ENCODE measurements at places on chromosomes 5 and 9. TPM values are rescaled to one million over a fixed set of nuclear protein-coding genes. Genes with fewer than 3 reads are reported as not detected.

DNA sequence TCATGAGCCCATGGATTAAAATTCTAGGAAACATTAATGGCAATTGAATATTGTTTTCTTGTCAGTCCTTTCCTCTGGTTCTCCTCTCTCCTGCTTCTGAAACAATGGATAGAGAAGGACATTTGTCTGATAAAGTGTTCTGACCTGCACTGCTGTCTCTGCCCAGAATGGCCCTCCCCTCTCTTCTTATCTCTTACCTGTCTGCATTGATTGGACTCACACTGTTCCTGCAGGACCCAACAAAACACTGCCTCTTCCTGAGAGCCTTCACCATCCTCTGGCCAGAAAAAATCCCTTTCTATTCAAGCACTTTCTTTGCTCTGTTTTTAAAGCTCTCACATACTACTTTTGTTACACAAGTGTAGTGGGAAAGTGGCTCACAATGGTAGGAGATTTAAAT lies 143.8 kb upstream of the DHFR start:
- DNase-seq: peak; percentile 12

DNA sequence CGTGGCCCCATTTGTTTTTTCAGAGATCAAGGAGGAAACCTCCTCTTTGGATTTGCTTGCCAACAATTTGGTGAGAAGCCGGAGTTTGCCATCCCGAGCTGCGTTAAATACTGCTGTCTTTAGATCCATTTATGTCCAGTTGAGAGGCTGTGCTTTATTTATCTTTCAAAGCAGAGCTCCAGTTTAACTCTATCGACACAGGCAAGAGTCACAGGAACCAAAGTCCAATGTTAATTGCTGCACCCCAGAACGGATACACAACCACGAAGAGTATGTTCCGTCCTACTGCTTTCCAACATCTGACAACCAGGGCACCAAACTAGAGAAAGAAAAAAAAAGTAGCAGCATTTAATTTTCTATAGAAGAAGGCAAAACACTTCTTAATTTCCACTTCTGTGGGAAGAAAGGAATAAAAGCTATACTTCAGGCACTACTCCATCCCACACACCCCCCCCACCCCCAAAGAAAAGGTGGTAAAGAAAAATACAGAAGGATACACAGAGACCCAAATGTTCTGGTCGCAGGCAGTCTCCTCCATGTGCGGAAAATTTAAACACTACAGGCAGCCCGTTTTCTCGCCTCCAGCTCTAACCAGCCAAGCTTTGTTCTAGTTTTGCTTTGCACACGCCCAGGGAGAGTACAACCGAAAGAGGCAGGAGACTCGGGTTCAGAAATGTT lies 1.1 kb downstream of the FEM1C start:
- DNase-seq: peak; percentile 11

The CBY3 gene
- total RNA-seq: 0.44 TPM

The C8G gene
- not detected for total RNA-seq

DNA sequence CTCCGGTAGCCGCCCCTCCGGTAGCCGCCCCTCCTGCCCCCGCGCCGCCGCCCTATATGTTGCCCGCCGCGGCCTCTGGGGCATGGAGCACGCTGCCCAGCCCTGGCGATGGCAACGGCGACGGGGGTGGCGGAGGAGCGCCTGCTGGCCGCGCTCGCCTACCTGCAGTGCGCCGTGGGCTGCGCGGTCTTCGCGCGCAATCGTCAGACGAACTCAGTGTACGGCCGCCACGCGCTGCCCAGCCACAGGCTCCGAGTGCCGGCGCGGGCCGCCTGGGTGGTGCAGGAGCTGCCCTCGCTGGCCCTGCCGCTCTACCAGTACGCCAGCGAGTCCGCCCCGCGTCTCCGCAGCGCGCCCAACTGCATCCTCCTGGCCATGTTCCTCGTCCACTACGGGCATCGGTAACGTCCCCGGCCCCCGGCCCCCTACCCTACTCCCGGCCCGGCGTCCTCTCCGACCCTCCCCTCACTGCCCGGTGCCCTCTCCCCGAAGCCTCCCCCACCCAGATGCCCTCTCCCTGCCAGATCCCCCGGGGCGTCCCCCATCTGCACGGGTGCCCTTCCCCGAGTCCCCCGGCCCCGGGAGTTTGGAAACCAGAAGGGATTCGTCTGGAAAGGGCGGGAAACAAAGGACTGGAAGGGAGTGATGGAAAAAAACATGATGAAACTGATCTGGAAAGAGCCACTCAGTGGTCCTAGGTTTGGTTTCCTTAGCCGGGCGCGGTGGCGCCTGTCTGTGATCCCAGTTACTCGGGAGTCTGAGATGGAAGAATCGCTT lies 417 bp downstream of the SRD5A1 start:
- peak; percentile 75 for DNase-seq

GRCh38 chr5:11064763-11065450 lies 303.9 kb upstream of the DAP start:
- no peak for DNase-seq

DNA sequence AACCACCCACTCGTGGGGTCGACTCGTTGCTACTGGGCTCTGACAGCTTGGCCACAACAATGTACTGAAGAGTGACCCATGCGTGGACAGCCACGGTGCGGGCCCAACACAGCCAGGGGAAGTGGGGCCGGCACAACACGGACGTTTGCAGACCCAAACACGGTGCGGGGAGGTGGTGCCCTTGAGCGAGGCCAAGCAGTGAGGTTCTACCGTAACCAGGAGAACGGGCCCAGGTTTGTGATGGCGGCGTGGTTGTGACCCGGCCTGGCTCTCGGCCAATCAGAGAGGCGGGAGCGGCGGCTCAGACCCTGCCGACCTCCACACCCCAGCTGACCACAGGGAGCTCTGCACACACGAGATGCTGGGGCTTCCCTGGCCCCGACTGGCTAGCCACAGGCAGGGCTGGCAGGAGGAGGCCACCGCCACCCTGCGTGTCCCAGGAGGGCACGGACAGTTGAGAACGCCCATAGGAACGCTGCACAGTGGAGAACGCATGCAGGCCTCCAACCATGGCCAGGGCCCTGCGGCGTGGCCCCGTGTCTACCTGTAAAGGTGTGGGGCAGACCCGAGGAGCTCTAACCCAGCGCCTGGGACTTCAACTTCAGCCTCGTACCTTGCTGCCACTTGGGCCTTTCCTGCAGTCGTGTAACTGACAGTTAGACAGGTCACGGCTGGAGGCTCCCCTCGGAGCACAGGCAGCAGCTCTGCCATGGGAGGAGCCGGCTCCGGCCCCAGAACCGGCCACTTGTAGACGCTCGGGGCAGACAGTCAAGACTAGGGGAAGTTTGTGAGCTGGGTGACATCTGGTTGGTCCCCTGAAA lies 13.7 kb downstream of the BRD3 start:
- peak; percentile 71 for DNase-seq

DNA sequence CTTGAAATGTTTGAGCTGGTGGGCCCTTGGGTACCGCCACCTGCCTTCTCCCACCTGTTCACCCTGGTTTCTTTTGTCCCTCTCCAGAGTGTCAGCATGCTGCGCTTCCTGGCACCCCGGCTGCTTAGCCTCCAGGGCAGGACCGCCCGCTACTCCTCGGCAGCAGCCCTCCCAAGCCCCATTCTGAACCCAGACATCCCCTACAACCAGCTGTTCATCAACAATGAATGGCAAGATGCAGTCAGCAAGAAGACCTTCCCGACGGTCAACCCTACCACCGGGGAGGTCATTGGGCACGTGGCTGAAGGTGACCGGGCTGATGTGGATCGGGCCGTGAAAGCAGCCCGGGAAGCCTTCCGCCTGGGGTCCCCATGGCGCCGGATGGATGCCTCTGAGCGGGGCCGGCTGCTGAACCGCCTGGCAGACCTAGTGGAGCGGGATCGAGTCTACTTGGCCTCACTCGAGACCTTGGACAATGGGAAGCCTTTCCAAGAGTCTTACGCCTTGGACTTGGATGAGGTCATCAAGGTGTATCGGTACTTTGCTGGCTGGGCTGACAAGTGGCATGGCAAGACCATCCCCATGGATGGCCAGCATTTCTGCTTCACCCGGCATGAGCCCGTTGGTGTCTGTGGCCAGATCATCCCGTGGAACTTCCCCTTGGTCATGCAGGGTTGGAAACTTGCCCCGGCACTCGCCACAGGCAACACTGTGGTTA lies 3.3 kb downstream of the ALDH1B1 start:
- no peak for DNase-seq

DNA sequence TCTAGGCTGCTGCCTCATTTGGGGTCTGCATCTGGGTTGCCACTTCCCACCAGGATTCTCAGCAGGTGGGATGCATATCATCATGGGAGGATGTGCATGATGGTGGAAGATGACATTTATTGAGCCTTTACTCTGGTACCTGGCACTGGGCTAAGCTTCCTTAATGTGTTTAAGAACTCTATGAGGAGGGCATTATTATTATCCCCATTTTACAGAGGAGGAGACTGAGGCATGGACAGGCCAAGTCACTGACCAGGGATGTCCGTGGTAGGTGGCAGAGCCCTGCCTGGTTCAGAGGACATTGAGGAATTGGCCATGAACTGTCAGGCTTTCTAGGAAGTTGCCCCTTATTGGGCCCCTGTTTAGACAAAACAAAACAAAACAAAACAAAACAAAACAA lies 31.1 kb upstream of the TIFAB start:
- DNase-seq: no peak

DNA sequence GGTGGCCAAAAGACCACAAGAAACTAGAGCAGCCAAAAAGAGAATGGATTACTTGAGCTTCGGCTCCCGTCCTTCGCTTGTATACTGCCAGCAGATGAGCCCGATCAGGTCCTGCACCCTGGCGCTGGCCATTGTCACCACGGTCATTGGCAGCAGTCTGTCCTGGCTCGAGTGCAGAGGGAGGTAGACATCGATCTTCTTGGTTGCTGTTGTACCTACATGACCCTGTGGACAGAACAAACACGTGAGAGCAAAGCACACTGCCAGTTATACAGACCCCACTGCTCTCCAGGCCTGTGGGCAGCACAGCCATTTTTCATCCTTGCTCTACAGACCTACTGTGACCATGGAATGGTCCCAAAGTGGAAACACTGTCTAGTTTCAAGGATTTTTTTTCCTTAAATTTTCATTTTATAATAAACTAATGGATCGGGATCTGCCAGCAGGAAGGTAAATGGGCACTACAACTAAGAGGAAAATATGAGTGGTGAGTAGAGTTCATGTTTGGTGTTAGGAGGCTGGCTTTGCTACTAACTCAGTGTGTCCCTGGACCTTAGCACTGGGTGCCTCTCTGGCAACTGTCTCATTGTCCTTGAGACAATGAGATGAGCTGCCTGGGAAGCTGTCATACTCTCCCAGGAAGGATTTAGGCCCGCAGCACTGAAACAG lies 121.4 kb downstream of the MAPKAP1 start:
- DNase-seq: no peak

The WWC1 gene
- 15.5 TPM for total RNA-seq

The STC2 gene
- 29.5 TPM for total RNA-seq

The LRRC70 gene
- total RNA-seq: 1.7 TPM

DNA sequence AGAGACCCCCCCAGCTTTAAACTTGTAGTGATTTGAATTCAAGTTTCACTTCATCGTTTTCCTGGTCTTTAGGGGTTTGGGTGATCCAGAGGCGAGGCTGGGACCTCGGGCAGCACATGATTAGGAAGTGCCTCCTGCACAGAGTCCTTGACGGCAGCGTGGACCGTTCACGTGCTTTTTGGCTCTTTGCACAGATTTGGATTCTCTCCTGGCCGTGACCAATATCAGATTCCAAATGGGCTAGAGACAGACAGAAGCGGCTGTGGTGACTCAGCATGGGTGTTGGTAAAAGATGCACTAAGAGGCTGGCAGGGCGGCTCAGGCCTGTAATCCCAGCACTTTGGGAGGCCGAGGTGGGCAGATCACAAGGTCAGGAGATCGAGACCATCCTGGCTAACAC lies 117.2 kb upstream of the CACNA1B start:
- DNase-seq: no peak

The POLR1E gene
- 33.5 TPM for total RNA-seq

DNA sequence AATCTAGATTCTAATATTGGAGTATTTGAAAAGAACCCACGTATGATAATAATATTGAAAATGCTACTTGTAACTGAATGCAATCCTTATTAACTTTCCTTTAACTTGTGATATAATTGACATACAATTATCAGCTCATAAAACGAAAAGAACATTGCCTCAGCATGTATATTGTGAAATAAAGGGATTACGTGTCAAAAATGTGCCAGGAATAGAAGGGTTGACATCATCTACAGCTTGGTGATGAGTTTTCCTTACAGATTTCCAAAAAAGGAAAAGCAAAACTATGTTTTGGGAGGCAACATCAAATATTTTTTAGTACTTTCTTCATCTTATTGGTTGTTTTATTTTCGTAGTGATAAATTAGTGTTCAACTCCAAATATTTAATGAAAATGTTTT lies 266.0 kb upstream of the PTGER4 start:
- DNase-seq: no peak
